ENCODE measurements at places on chromosomes 3 and 15.
A peak's percentile ranks its signal among the peaks of the same experiment; 100 is the strongest.

DNA sequence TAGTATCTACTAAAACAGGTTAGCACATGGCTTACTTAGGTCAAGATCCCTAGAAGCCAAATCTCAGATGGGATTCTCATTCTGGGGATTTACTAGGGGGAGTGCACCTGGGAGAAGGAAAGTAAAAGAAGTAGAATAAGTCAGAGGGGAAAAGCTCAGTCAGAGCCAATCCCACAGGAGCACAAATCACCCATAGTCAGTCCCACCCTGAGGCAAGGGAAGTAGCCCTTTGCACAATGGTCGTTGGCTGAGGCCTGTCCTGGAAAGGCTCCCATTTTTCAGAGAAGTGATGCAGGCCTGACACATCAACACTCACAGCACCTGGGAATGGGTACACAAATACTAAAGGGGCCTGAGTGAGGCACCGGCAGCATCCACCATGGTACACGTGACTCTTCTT is 39.8 kb downstream of the SST start:
- H3K36me3 ChIP-seq, result no peaks in the 10 kb centered on the region
- H3K27me3 ChIP-seq, result no peaks in the 10 kb centered on the region
- no peak overlapping the region for H3K4me3 ChIP-seq
- no peak for DNase-seq
- no peak overlapping the region for H3K27ac ChIP-seq
- no peaks in the 10 kb centered on the region for H3K4me1 ChIP-seq

DNA sequence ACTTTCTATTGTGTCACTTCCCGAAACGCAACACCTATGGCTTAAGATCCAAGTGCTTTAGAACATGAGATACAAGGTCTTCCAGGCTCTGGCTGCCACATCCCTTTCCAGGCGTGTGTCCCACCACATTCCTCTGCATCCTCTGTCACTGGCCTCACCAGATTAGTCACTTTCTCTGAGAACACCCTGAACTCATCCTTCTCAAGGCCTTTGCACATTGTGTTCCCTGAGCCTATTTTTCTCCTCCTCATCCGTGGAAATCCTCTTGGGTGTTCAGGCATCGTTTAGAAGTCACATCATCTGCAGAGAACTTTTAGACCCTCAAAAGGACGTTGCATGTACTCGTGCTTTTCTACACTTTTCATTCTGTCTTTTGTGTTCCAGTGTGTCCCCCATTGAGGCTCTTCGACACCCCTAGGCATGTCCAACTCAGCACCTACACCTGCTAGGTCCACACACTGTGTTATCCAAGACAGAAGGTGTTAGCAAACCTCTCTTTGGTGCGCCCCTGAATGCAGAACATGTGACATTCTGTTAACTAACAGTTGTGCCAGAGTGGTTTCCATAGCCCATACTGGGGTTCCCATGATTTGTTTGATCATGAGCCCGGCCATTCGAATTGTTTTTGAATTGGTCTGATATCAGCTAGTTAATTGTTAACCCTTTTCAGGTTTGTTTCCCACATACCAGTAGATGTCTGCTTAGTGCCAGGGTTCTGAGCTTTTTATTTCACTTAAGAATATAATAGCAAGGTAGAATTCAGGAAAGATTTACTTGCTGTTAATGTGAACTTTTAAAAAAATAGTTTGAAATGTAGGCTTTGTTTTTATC is 67.2 kb downstream of the LPP start:
- no peak for DNase-seq
- H3K27me3 ChIP-seq, result no peaks in the 10 kb centered on the region
- peak overlapping the region; percentile 87 for H3K27ac ChIP-seq
- no peak overlapping the region for H3K4me3 ChIP-seq

GRCh38 chr15:73682600-73683090 is 1.5 kb upstream of the CD276 start:
- DNase-seq, result no peak
- H3K27ac ChIP-seq, result no peak overlapping the region
- H3K27me3 ChIP-seq, result no peaks in the 10 kb centered on the region
- H3K4me3 ChIP-seq, result no peak overlapping the region
- peaks cover 3% of the 10 kb centered on the region for H3K4me1 ChIP-seq

DNA sequence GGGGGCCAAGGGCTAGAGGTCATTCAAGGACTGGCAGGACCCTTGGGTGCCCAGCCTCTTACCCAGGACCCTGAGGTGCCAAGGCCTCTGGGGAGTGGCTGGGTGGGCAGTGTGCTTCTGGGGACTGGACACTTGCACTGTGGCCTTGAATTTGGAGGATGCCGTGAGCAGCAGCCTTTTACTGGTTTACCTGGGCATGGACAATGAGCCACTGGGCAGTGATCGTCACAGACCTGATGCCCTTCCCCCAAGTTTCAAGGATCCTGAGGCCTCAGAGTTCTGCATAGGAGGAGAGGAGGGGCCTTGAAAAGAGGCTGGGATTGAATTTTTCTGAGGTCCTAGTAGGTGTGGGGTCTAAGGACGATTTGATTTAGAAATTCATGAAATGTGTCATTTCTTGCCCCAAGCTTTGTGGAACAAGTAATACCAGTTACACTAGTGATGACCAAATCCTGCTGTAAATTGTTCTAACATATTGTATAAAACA is 146.1 kb upstream of the TPM1 start:
- peak overlapping the region; percentile 46 for H3K27ac ChIP-seq
- no peaks in the 10 kb centered on the region for H3K36me3 ChIP-seq
- no peaks in the 10 kb centered on the region for H3K4me1 ChIP-seq
- no peak overlapping the region for H3K4me3 ChIP-seq
- no peak for DNase-seq

- H3K36me3 ChIP-seq, result no peaks in the 10 kb centered on the region
- H3K4me1 ChIP-seq, result no peaks in the 10 kb centered on the region
- no peak for DNase-seq
- H3K27ac ChIP-seq, result no peak overlapping the region
- H3K27me3 ChIP-seq, result no peaks in the 10 kb centered on the region
Measured at GRCh38 chr15:28895146-28895545, 9.4 kb downstream of the APBA2 start.

DNA sequence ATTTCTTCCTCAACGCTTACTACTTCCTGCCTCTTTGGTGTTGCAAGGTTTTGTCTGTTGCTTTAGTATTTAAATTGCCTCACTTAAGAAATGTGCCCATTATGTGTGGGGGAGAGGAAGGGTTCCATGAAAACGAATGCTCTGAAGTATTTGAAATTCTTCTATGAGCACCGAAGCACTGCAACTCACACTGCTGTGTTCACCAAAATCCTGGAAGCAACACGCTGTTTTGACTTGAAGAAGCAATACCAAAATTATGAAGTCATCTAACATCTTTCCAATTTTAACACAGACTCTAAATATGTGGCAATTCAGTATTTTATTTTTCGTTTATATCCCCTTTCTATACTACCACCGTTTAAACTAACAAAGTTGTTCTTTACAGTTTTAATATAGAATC is 101.5 kb downstream of the RBMS3 start:
- no peaks in the 10 kb centered on the region for H3K27me3 ChIP-seq
- DNase-seq, result no peak
- H3K27ac ChIP-seq, result no peak overlapping the region
- H3K36me3 ChIP-seq, result no peaks in the 10 kb centered on the region

GRCh38 chr3:15439476-15439875 is 12.1 kb downstream of the EAF1 start:
- H3K36me3 ChIP-seq, result no peaks in the 10 kb centered on the region
- DNase-seq, result no peak
- H3K27ac ChIP-seq, result no peak overlapping the region
- H3K4me1 ChIP-seq, result no peaks in the 10 kb centered on the region

GRCh38 chr3:38002291-38002876 is 11.8 kb downstream of the VILL start:
- peaks cover 59% of the 10 kb centered on the region for H3K36me3 ChIP-seq
- no peak overlapping the region for H3K27ac ChIP-seq
- H3K27me3 ChIP-seq, result no peaks in the 10 kb centered on the region
- H3K4me1 ChIP-seq, result peaks cover 6% of the 10 kb centered on the region

DNA sequence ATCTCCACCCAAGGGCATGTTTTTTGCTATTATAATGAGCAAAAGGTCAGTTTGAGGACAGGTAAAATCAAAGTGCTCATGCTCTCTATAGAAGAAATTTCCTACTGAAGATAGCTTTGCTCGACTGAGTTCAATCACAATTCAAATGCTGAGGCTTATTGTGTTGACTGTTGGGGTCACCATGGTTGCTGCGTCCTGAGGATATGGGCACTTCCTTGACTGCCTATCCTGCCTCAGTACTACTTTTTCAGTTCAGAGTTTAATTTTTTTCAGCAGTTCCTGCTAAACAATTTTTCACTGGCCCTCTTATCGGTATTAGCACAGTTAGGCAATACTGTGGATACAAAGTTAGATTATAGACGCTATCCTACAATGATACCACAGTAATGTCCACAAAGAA is 3.8 kb upstream of the CMTM6 start:
- no peak overlapping the region for H3K4me3 ChIP-seq
- H3K4me1 ChIP-seq, result no peaks in the 10 kb centered on the region
- H3K27me3 ChIP-seq, result no peaks in the 10 kb centered on the region

GRCh38 chr3:157063926-157064325 is 96.0 kb downstream of the CCNL1 start:
- H3K27me3 ChIP-seq, result no peaks in the 10 kb centered on the region
- H3K4me1 ChIP-seq, result no peaks in the 10 kb centered on the region
- H3K4me3 ChIP-seq, result no peak overlapping the region
- H3K36me3 ChIP-seq, result no peaks in the 10 kb centered on the region
- no peak overlapping the region for H3K27ac ChIP-seq
- DNase-seq, result no peak

GRCh38 chr15:87211547-87211946 is 1045.0 kb downstream of the NTRK3 start:
- H3K27me3 ChIP-seq, result no peaks in the 10 kb centered on the region
- H3K36me3 ChIP-seq, result no peaks in the 10 kb centered on the region
- H3K4me3 ChIP-seq, result no peak overlapping the region

DNA sequence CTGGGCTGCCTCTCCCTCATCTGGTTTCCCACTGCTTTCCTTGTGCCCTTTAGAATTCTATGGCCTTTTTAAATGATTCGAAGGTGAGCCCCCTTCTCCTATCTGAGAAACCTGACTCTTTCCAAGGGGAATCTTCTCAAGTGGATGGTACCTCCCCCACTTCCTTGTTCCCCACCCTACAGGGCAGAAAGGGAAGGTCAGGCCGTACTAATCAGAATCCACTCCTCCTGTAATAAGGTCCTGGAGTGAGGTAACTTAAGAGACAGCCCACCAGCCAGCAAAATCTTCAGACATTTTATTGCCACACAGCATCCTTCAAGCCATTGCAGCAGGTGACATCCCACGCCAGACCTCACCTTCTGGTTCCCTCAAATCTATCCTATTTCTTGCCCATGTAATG is 84.5 kb downstream of the MINAR1 start:
- no peak overlapping the region for H3K4me3 ChIP-seq
- no peaks in the 10 kb centered on the region for H3K4me1 ChIP-seq
- H3K27me3 ChIP-seq, result no peaks in the 10 kb centered on the region
- no peak overlapping the region for H3K27ac ChIP-seq
- no peaks in the 10 kb centered on the region for H3K36me3 ChIP-seq
- DNase-seq, result no peak
